ENCODE measurements at places on chromosomes 1 and 21. TPM values are rescaled to one million over a fixed set of nuclear protein-coding genes. Genes with fewer than 3 reads are reported as not detected.

DNA sequence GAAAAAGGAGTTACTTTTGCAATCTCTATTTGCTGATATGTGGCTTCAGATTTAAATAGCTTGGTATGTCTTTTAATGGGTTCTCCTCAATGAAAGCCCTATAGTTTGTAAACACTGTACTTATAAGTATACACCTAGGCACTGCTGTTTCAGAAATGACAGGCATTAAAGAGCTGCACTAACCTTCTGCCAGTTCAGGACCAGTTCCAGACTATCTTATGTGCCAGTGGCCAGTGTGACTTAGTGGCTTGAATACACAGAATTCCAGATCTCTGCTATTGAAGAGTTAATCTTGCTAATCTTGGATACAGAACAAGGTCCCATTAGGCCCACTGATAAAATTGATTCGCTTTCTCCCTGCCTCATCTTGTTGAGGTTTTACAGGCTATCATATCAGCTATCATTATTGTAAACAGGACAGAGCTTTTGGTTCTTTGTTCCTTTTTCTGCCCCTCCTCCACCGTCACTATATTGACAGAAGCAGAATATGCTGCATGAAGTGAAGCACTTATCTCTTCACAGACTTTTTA lies 337.5 kb downstream of the LRRIQ3 start:
- no peaks in the 10 kb centered on the region for H3K4me1 ChIP-seq
- H3K4me3 ChIP-seq, result no peak overlapping the region
- H3K36me3 ChIP-seq, result no peaks in the 10 kb centered on the region
- no peaks in the 10 kb centered on the region for H3K27me3 ChIP-seq
- no peak overlapping the region for H3K27ac ChIP-seq

GRCh38 chr21:43210454-43211071 lies 41.8 kb downstream of the CRYAA start:
- no peaks in the 10 kb centered on the region for H3K27me3 ChIP-seq
- no peaks in the 10 kb centered on the region for H3K36me3 ChIP-seq
- no peak overlapping the region for H3K27ac ChIP-seq
- H3K4me3 ChIP-seq, result no peak overlapping the region
- no peak for DNase-seq

DNA sequence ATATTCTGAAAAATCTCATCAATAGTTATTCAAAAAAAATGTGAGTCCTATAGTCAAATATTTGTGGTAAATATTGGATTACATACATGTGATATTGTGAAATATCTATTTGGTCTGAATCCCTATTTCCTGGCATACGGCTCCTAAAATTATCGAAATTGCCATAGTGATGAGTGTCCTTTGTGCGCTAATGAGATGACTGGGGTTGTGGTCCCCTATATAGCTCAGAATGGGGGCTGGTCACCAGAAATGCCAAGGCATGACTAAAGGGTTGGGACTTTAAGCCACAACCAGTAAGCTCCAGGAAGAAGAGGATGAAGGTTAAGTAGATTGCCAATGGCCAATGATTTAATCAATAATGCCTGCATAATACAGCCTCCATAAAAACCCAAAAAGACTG lies 610.2 kb upstream of the CHRM3 start:
- no peaks in the 10 kb centered on the region for H3K27me3 ChIP-seq
- H3K4me1 ChIP-seq, result no peaks in the 10 kb centered on the region
- no peak overlapping the region for H3K27ac ChIP-seq
- DNase-seq, result no peak

DNA sequence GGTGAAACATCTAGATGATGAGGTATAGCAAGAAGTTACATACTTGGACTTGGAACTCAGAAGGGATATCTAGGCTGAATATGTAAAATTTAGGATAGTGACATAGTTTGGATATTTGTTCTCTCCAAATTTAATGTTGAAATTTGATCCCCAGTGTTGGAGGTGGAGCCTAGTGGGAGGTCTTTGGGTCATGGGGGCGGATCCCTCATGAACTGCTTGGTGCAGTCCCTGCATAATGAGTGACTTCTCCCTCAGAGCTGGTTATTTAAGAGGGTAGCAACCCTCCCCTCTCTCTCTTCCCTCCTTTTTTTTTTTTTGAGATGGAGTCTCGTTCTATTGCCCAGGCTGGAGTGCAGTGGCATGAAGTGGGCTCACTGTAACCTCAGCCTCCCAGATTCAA lies 15.5 kb downstream of the ST3GAL3 start:
- no peak overlapping the region for H3K4me3 ChIP-seq
- no peaks in the 10 kb centered on the region for H3K4me1 ChIP-seq
- no peak overlapping the region for H3K27ac ChIP-seq
- no peaks in the 10 kb centered on the region for H3K27me3 ChIP-seq
- no peak for DNase-seq

The MARK1 gene
- total RNA-seq, result 35.9 TPM

- H3K27me3 ChIP-seq, result no peaks in the 10 kb centered on the region
- DNase-seq, result no peak
- no peak overlapping the region for H3K4me3 ChIP-seq
These were observed 2.4 kb downstream of the RCAN1 start for GRCh38 chr21:34612557-34612956.

- no peaks in the 10 kb centered on the region for H3K27me3 ChIP-seq
- no peak overlapping the region for H3K27ac ChIP-seq
- no peaks in the 10 kb centered on the region for H3K36me3 ChIP-seq
- DNase-seq, result no peak
- no peak overlapping the region for H3K4me3 ChIP-seq
- H3K4me1 ChIP-seq, result peaks cover 6% of the 10 kb centered on the region
These were observed 121.9 kb upstream of the JUN start for GRCh38 chr1:58905628-58906221.

The L1TD1 gene
- total RNA-seq, result 1.9 TPM

GRCh38 chr1:46158312-46159281 lies 16.3 kb upstream of the TSPAN1 start:
- H3K36me3 ChIP-seq, result no peaks in the 10 kb centered on the region
- no peak overlapping the region for H3K4me3 ChIP-seq
- H3K27ac ChIP-seq, result no peak overlapping the region
- DNase-seq, result no peak
- H3K4me1 ChIP-seq, result no peaks in the 10 kb centered on the region
- H3K27me3 ChIP-seq, result no peaks in the 10 kb centered on the region

The FNDC5 gene
- 82.0 TPM for total RNA-seq

GRCh38 chr1:96559181-96559580 lies 162.4 kb upstream of the PTBP2 start:
- H3K36me3 ChIP-seq, result no peaks in the 10 kb centered on the region
- H3K4me1 ChIP-seq, result no peaks in the 10 kb centered on the region
- DNase-seq, result no peak
- no peak overlapping the region for H3K4me3 ChIP-seq
- H3K27ac ChIP-seq, result no peak overlapping the region

DNA sequence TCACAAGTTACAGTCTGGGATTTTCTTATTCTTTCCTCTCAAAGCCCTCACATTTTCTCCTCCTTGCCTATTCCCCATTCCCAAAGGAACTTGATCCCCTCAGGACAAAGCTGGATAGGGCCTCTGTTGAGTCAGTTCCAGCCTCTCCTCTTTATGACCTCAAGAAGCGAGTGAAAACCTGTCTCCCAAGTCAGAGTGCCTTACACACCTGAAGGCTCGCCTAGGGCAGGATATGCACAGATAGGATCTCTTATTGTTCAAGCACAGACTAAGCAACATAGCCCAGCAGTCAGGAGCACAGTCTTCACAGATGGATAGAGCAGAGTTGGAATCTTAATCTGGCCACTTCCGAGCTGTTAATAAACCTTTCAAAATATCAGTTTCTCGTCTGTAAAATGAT lies 60.8 kb upstream of the PRRC2C start:
- no peak overlapping the region for H3K4me3 ChIP-seq
- H3K36me3 ChIP-seq, result no peaks in the 10 kb centered on the region
- DNase-seq, result no peak
- no peaks in the 10 kb centered on the region for H3K27me3 ChIP-seq
- no peaks in the 10 kb centered on the region for H3K4me1 ChIP-seq

DNA sequence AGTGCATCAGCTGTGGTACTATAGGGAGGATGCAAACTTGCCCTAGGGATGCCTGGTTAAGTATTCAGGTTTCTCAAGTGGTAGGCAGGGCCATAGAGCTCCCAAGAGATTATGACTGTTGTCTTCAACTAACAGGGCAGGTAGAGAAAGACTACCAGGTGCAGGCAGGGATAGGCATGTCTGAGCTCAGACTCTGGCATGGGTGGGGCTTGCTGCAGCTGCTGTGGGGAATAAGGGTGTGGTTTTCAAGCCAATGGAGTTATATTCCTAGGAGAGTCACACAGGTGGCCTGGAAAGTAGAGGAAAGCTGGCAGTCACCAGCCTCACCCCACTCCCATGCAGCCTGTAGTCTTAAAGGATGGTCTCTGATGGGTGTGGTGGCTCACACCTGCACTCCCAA lies 673.4 kb upstream of the ADGRL4 start:
- no peak overlapping the region for H3K27ac ChIP-seq
- no peak overlapping the region for H3K4me3 ChIP-seq
- DNase-seq, result no peak
- H3K36me3 ChIP-seq, result no peaks in the 10 kb centered on the region

GRCh38 chr1:173012126-173012525 lies 38.6 kb downstream of the TNFSF18 start:
- DNase-seq, result no peak
- no peak overlapping the region for H3K27ac ChIP-seq
- H3K4me1 ChIP-seq, result no peaks in the 10 kb centered on the region
- no peak overlapping the region for H3K4me3 ChIP-seq
- H3K27me3 ChIP-seq, result no peaks in the 10 kb centered on the region

DNA sequence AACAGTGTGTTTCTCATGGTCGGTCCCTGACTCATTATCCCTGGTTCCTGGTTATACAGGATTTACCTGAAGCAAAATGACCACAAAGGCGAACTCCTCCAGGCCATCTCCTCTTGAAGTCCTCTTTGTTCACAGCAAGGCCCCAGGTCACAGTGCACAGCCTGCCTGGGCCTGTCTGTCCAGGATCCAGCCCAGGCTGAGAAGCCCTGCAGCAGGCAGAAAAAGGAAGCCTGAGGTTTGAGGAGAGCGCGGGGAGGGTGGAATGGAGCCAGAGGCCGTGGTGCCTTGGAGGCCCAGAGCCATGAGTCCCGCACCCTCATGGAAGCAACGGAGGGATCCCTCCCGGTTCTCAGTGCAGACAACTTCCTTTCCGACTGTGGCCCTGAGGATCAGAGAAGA lies 136.8 kb upstream of the IRF2BP2 start:
- H3K27me3 ChIP-seq, result no peaks in the 10 kb centered on the region
- H3K4me3 ChIP-seq, result no peak overlapping the region
- peaks cover 39% of the 10 kb centered on the region for H3K4me1 ChIP-seq
- no peak for DNase-seq
- no peak overlapping the region for H3K27ac ChIP-seq

The CBR1 gene
- total RNA-seq, result 99.3 TPM

GRCh38 chr1:24970399-24970753 lies 40.3 kb upstream of the RUNX3 start:
- H3K4me3 ChIP-seq, result no peak overlapping the region
- peaks cover 3% of the 10 kb centered on the region for H3K36me3 ChIP-seq
- peaks cover 5% of the 10 kb centered on the region for H3K4me1 ChIP-seq
- DNase-seq, result no peak
- H3K27ac ChIP-seq, result no peak overlapping the region
- H3K27me3 ChIP-seq, result peaks cover 12% of the 10 kb centered on the region

GRCh38 chr1:182200025-182200812 lies 138.7 kb upstream of the ZNF648 start:
- H3K27ac ChIP-seq, result no peak overlapping the region
- no peaks in the 10 kb centered on the region for H3K36me3 ChIP-seq
- no peak overlapping the region for H3K4me3 ChIP-seq
- H3K27me3 ChIP-seq, result no peaks in the 10 kb centered on the region

Measured in spinal cord (tissue), 10 donors.